ENCODE measurements at places on chromosomes 11 and 22. TPM values are rescaled to one million over a fixed set of nuclear protein-coding genes. Genes with fewer than 3 reads are reported as not detected.

- no peaks in the 10 kb centered on the region for H3K27me3 ChIP-seq
- DNase-seq: no peak
- no peaks in the 10 kb centered on the region for H3K36me3 ChIP-seq
- H3K4me1 ChIP-seq: no peaks in the 10 kb centered on the region
- no peak overlapping the region for H3K4me3 ChIP-seq
- H3K27ac ChIP-seq: no peak overlapping the region
Measured at GRCh38 chr11:113881856-113882255, 6.5 kb upstream of the USP28 start.

- no peaks in the 10 kb centered on the region for H3K4me1 ChIP-seq
- H3K27me3 ChIP-seq: no peaks in the 10 kb centered on the region
- no peak overlapping the region for H3K4me3 ChIP-seq
- H3K36me3 ChIP-seq: no peaks in the 10 kb centered on the region
- no peak for DNase-seq
Measured at GRCh38 chr11:93131709-93132108, 66.1 kb downstream of the SLC36A4 start.

MGAT3 gene
- total RNA-seq: 0.82 TPM

DNA sequence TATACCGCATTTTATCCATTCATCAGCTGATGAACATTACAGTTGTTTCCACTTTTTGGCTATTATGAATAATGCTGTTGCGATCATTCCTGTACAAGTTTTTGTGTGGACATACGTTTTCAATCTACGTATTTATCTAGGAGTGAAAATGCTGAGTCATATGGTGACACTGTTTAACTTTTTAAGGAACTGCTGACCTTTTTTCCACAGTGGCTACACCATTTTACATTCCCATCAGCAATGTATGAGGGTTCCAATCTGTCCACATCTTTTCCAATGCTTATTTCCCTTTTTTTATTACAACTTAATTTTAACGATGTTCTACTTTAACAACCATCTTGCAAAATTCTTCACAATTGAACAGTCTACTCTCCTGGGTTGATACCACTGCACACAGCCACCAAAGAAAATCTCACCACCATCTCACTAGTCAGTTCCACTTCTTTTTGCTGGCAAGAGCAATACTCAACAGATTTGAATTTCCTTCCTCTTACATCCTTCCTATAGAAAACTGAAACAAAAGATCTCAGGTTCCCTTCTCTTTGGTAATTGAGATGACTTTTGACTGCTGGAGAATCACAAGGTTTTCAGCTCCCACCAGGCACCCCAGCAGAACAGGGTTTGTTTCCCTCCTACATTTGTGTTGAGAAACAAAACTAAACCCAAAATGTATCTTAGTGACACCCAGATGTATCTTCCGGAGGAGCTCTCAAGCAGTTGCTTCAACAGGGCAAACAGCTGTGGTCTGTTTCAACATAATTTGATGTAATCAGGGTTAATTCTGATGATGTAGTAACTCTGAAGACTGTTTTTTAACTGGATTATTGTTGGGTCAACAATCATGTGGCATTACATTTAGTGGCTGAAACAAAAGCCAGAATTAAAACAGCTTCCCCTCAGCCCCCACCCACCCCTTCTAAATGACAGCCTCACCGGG is 7.0 kb upstream of the GAB2 start:
- DNase-seq: no peak
- no peak overlapping the region for H3K27ac ChIP-seq
- no peaks in the 10 kb centered on the region for H3K36me3 ChIP-seq
- no peaks in the 10 kb centered on the region for H3K27me3 ChIP-seq
- H3K4me1 ChIP-seq: no peaks in the 10 kb centered on the region

- no peaks in the 10 kb centered on the region for H3K27me3 ChIP-seq
- H3K27ac ChIP-seq: no peak overlapping the region
- H3K4me3 ChIP-seq: no peak overlapping the region
Measured at GRCh38 chr11:35735903-35736302, 73.3 kb downstream of the TRIM44 start.

OR5A1 gene
- total RNA-seq: 0.17 TPM

PRODH gene
- 3.1 TPM for total RNA-seq

- no peak for DNase-seq
- peaks cover 2% of the 10 kb centered on the region for H3K27me3 ChIP-seq
- H3K4me1 ChIP-seq: no peaks in the 10 kb centered on the region
Measured at GRCh38 chr11:43548916-43549315, 131.6 kb upstream of the HSD17B12 start.

MS4A12 gene
- not detected for total RNA-seq

LIF gene
- 0.59 TPM for total RNA-seq

USP2 gene
- total RNA-seq: 2.3 TPM

DNA sequence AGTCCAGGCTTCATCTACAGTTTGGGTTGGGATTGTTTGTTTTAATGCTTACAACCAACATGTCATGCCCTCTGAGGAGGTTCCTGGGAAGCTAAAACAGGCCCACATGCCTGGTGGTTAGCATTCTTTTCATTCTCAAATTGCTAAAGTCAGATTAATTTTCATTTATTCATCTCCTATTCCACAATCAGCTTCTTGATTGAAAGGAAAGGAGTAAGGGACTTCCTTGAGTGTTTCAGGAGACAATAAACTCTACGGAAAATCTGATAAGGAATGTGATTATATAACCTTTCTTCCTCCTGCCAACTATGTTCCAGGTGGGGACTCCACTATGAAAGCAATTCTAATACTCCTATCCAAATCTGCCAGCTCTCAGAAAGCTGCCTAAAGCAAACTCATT is 30.8 kb downstream of the MRTFA start:
- no peaks in the 10 kb centered on the region for H3K27me3 ChIP-seq
- H3K4me1 ChIP-seq: no peaks in the 10 kb centered on the region
- DNase-seq: no peak
- no peaks in the 10 kb centered on the region for H3K36me3 ChIP-seq
- H3K4me3 ChIP-seq: no peak overlapping the region

DNA sequence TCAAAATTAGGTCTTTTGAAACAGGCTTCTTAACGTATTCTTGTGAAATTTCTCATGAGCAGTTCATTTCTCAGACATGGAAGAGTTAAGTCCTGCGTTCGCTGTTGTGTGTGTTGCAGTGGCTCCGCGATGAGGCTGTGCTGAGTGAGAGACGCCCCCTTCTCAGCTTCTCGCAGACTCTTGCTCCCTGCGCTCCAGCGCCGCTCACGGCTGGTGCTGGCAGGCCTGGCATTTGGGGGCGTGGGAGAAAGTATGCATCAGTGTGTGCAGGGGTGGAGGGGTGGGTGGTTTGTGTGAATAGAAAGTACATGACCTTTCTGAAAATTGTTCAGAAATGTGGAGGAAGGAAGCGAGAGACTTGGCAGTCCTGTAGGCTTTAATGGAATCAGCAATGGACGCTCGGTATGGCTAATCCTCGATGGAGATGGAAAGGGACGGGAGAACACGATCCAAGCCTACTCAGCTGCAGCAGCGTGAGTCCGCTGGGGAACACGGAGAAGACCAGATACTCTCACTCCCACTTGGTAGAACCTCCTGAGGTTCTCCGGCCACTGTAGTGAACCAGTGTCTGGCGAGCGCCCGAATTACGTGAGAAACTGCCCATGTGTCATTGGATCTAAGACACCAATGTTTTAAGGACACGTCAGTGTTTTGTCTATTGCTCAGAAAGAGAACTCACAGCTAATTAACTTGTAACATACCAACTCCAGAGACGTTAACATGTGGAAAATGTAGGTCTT is 5.9 kb downstream of the TAB1 start:
- H3K27ac ChIP-seq: no peak overlapping the region
- no peak overlapping the region for H3K4me3 ChIP-seq
- no peaks in the 10 kb centered on the region for H3K27me3 ChIP-seq
- H3K36me3 ChIP-seq: no peaks in the 10 kb centered on the region
- H3K4me1 ChIP-seq: peaks cover under 1% of the 10 kb centered on the region

MS4A14 gene
- total RNA-seq: 6.1 TPM

GRCh38 chr11:70918242-70918641 is 334.1 kb downstream of the SHANK2 start:
- DNase-seq: no peak
- H3K27ac ChIP-seq: no peak overlapping the region
- no peaks in the 10 kb centered on the region for H3K27me3 ChIP-seq
- no peaks in the 10 kb centered on the region for H3K4me1 ChIP-seq

- H3K36me3 ChIP-seq: no peaks in the 10 kb centered on the region
- no peak overlapping the region for H3K27ac ChIP-seq
- H3K27me3 ChIP-seq: no peaks in the 10 kb centered on the region
- DNase-seq: no peak
- H3K4me3 ChIP-seq: no peak overlapping the region
Measured at GRCh38 chr11:5626196-5626595, 1.4 kb downstream of the TRIM34 start.

DNA sequence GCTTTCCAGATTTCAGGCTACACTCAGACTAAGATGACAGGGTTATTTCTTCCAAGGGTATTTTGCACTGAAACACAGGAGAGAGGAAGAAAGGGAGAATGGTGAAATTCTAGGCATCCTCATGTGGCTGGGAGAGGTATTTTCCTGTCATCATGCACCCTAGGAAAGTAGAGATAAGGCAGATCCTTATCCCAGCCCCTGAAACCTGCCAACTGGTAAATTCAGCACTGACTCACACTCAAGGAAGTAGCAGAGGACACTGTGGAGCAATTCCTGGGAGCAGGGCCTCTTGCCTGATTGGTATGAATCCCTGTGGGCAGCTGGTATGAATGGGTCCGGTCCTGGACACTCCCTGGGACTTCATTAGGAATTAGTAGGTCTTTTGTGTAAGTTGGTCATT is 37.6 kb upstream of the SLC5A1 start:
- DNase-seq: no peak
- H3K4me1 ChIP-seq: no peaks in the 10 kb centered on the region
- no peaks in the 10 kb centered on the region for H3K36me3 ChIP-seq
- no peak overlapping the region for H3K4me3 ChIP-seq
- H3K27me3 ChIP-seq: no peaks in the 10 kb centered on the region

GRCh38 chr11:78438298-78438975 is 20.8 kb upstream of the GAB2 start:
- no peaks in the 10 kb centered on the region for H3K27me3 ChIP-seq
- no peak overlapping the region for H3K27ac ChIP-seq
- no peaks in the 10 kb centered on the region for H3K36me3 ChIP-seq

DNA sequence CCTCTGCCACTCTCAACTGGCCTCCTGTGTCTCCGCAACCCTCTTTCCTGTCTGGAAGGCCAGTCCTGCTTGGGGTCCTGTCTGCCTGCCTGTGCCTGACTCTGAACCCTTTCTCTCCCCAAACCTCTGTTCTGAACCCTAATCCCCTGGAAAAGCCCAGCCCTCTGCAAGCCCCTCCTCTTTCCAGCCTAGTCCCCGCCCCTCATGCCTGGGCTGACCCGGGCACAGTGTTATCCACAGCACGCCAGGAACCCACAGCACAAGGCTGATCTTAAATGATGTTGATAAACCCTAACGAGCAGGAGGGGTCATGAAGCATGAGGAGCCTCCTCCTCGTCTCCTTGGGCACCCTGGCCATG is at the start of gene IFITM10:
TSS of gene IFITM10 (minus strand) at position 115 of the 359 bp plus-strand sequence. CDS start 153 bp downstream, outside the sequence.
- H3K27ac ChIP-seq: no peak within 1 kb of the TSS
- H3K4me1 ChIP-seq: no peaks in the 10 kb centered on the region
- H3K36me3 ChIP-seq: peaks cover 8% of the 10 kb centered on the region
- H3K27me3 ChIP-seq: peaks cover 9% of the 10 kb centered on the region
- no peak within 1 kb of the TSS for H3K4me3 ChIP-seq

GRCh38 chr11:20597154-20597679 is 2.2 kb upstream of the SLC6A5 start:
- no peak overlapping the region for H3K4me3 ChIP-seq
- no peak overlapping the region for H3K27ac ChIP-seq
- DNase-seq: no peak
- H3K4me1 ChIP-seq: no peaks in the 10 kb centered on the region

LRRC32 gene
- 16.2 TPM for total RNA-seq

- peak within 1 kb of the TSS; percentile 89 for H3K27ac ChIP-seq
- H3K27me3 ChIP-seq: no peaks in the 10 kb centered on the region
- peak; percentile 56 for DNase-seq
- no peaks in the 10 kb centered on the region for H3K36me3 ChIP-seq
- H3K4me1 ChIP-seq: no peaks in the 10 kb centered on the region
- H3K4me3 ChIP-seq: peak within 1 kb of the TSS; percentile 66
Measured at GRCh38 chr11:126282736-126283591, at the start of gene TIRAP. TSS of gene TIRAP (plus strand) at chr11:126283093. CDS start at chr11:126290895, 7,802 bp downstream.

DNA sequence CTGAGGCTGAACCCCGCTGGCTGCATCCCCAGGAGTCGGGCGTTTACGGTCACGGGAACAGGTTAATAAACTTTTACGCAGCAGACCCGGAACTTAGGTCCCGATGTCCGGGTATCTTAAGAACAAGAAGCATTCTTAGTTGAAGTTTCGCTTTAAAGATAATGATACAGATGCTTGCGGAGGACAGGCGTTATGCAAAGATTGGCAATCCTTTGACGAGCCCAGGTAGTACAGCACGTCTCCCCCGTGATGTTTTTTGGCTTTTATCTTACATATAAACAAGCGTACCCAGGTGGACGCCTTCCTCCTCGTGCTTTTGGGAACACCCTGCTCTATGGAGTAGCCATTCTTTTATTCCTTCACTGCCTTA is 871 bp upstream of the TOLLIP start:
- no peaks in the 10 kb centered on the region for H3K36me3 ChIP-seq
- H3K27ac ChIP-seq: peak overlapping the region; percentile 94
- H3K27me3 ChIP-seq: no peaks in the 10 kb centered on the region
- H3K4me1 ChIP-seq: peaks cover 16% of the 10 kb centered on the region

GRCh38 chr11:104433751-104434150 is 269.8 kb upstream of the PDGFD start:
- H3K4me1 ChIP-seq: no peaks in the 10 kb centered on the region
- no peak for DNase-seq
- H3K27ac ChIP-seq: no peak overlapping the region
- no peaks in the 10 kb centered on the region for H3K36me3 ChIP-seq

DNA sequence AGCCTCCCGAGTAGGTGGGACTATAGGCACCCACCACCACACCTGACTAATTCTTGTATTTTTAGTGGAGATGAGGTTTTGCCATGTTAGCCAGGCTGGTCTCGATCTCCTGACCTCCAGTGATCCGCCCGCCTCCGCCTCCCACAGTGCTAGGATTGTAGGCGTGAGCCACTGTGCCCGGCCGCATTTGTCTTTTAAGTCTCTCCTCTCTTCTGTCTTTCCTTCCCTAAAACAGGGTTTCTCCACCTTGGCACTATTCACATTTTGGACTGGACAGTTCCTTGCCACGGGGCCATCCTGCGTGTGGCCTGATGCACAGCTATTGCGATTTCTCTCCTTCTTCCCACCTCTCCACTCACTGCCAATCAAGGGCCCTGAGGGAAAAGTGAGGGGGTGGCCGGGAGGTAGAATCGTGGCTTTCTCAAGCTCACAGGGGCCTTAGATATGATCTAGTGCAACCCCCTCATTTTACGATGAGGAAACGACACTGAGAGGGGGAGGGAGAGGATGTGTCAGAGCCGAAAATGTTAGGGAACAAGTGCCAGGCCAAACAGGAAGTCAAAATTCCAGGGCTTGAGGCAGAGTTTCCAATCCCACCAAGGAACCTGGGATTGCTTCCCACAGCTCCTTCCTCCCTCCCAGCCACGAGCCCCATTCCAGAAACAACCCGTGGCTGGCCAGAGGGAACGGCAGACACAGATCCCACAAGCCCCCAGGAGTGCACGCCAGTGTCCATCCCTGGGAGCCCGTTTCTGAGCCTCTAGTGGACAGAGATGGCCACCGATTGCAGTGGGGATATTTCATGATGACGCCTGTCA is 21.2 kb downstream of the SCGB1A1 start:
- H3K4me3 ChIP-seq: no peak overlapping the region
- DNase-seq: no peak
- no peaks in the 10 kb centered on the region for H3K36me3 ChIP-seq
- H3K4me1 ChIP-seq: no peaks in the 10 kb centered on the region
- peak overlapping the region; percentile 51 for H3K27ac ChIP-seq

GRCh38 chr11:10275714-10276113 is 18.3 kb downstream of the SBF2 start:
- H3K4me1 ChIP-seq: no peaks in the 10 kb centered on the region
- H3K27ac ChIP-seq: no peak overlapping the region
- no peaks in the 10 kb centered on the region for H3K27me3 ChIP-seq

PRR33 gene
- not detected for total RNA-seq
